ENCODE measurements at places on chromosomes 3 and 15.

DNA sequence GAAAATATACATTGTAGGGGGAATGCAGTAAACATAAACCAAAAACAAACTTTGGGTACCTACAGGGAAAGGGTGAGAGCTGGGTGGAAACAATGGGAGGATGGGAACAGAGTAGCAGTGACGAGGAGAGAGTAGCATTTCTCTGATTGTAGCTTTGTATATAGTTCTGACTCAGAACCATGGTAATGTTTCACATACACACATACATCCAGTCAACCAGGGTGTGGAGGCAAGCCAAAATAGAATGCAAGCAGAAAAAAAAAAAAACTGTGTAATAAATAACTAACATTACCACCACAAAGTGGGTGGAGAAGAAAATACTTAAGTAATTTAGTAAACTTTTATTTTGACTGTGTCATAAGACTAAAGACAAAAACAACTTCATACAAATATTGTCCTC lies 27.2 kb downstream of the BCL2A1 start:
- no peak for DNase-seq

- DNase-seq: no peak
Observed at GRCh38 chr3:40741729-40742128, 217.0 kb downstream of the ZNF621 start.

GRCh38 chr15:77698481-77698880 lies 65.8 kb upstream of the LINGO1 start:
- DNase-seq: no peak

- DNase-seq: no peak
Observed at GRCh38 chr15:69190504-69190903, 30.1 kb downstream of the GLCE start.

DNA sequence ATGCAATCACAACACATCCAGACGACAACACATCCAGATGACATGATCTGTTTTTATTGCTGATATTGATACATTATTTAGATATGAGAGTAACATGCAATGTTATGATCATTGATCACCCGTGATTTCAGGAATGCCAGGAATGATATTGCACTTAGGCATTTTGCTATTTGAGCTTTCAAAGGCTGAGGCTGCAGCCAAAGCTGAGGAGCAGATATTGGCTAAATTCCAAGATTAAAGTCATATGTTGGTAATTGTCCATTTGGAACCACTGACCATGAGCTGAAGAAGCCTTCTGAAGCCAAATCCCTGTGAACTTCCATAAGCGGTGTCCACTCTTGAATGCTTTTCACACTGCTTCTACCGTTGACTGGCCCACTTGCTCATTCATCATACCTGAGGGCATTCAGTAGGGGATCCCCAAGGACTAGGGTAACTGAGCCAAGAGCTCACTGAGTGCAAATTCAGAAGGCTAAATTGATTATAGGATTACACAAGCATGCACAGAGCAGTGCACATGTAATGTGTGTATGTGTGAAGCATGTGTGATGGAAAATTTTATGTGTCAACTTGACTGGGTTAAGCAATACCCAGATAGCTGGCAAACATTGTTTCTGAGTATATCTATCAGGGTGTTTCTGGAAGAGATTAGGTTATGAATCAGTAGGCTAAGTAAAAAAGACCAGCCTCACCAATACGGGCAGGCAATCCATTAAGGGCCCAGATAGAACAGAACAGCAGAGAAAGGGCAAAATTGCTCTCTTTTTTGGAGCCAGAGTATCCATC lies 92.1 kb upstream of the PLAAT1 start:
- no peak for DNase-seq

GRCh38 chr3:167870759-167871158 lies 135.2 kb downstream of the SERPINI1 start:
- DNase-seq: no peak

- no peak for DNase-seq
Observed at GRCh38 chr3:49700453-49701128, 11.2 kb downstream of the RNF123 start.

GRCh38 chr3:184361932-184362667 lies 590 bp downstream of the POLR2H start:
- DNase-seq: peak; percentile 23

DNA sequence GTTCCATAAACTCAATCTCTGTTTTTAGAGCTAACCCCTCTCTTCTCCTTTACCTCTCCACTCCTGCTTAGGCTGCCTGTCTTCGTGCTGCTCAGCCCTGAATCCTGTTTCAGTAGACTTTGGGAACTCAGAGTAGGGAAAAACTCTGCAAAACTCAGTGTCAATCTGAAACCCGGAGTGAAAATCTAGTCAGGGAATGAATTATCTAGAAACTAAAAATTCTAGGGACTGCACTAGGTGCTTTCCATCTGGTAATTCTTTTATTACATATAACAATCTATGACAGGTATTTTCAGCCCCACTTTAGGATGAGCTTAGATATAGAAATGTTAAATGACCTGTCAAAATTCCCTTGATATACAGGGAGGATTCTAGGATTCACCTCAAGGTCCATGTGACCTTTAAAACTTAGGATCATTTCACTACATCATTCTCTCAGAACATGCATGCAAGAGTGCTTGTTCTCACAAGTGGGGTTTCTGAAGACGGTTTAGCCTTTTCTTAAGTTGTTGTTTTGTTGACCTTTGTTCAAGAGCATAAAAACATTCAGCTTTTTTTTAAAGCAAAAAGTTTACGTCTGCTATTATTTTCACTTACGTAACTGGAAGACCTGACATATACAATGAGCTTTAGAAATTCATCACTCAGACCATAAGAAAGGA lies 108.2 kb upstream of the MBNL1 start:
- DNase-seq: no peak

DNA sequence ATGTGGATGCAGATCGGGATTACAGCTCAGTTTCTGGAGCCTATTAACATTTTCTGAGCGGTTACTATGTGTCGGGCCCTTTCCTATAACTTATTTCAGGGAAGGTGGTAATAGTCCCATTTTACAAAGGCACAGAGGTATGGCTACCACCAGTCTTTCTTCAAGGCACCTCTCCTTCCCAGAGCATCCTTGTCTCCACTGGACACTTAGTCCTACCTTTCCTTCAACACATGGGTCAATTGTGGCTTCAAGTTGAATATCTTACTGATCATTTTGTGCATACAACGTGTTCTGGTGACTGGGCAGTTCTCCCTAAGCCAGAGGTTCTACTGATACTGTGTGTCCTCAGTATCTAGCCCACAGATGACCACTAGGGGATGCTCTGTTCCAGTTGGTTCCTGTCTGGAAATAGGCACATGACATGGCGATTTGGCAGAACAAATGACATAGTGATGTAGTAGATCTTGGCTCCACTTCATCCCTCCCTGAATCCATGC lies 60.7 kb upstream of the CMTM8 start:
- DNase-seq: peak; percentile 38

DNA sequence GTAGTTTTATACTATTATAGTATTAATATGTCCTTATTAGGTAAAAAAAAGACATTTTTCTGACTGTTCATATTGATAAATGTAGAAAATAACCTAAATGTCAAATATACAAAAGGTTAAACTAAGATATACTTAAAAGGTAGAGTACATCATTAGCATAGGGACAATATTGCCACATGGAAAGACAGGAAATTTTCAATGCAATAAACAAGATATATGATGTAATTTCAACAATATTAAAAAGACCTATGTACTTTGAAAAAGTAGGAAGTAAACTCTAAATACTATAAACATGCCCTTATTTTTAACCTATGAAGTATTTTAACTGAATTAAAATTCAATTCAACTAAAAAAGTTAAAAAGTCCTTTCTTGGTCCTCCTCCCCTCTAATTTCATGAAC lies 1.9 kb downstream of the SPG11 start:
- DNase-seq: no peak

- DNase-seq: no peak
Observed at GRCh38 chr3:195697582-195698324, 23.0 kb upstream of the MUC20 start.

DNA sequence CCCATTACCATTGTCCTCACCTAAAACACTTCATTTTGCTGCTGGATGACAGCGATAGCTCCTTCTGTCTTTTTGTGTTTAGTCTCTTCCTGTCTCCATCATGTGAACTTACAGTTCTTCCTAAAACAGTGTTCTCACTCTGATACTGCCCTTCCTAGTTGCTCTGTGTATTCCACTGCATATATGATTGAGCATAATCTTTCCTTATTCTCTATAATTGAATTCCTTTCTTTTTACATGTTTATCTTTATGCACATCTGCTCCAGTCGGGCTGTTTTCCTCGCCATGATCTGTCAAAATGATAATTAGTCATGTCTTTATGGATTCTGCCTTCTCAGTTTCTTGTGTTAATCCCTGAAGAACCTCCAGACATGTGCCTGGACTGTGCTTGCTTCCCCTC lies 405.1 kb upstream of the SEMA6D start:
- no peak for DNase-seq

- DNase-seq: no peak
Observed at GRCh38 chr15:64985366-64986033, 4.2 kb downstream of the SPG21 start.

- DNase-seq: no peak
Observed at GRCh38 chr15:68205954-68206539, 915 bp upstream of the CALML4 start.

- DNase-seq: no peak
Observed at GRCh38 chr3:184677344-184678316, 34.2 kb downstream of the MAGEF1 start.

- DNase-seq: no peak
Observed at GRCh38 chr3:129330409-129330808, 51.7 kb downstream of the HMCES start.

DNA sequence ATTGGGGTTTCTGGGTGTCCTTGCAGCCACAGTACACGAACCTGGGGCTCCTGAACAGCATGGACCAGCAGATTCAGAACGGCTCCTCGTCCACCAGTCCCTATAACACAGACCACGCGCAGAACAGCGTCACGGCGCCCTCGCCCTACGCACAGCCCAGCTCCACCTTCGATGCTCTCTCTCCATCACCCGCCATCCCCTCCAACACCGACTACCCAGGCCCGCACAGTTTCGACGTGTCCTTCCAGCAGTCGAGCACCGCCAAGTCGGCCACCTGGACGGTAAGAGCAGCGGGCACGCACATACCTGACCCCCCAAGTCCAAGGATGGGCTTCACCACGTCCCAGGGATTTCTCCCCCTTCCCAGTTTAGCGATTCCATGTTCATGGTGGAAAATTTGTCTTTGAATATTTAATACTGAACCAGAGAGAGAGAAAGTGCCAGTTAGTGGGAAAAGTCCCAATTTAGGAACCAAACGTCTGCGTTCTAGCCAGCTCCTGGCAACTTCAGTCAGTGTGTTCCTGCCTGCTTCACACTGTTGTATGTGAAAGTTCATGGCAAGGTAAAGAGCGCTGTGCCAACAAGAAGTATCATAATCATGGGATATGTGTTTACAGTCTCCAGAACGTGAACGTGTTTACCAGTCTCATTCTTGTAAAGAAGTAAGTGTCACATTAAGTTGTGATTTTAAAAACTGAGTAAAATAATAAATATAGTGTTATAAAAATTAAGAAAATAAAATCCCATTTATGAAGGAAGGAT lies 177.2 kb downstream of the TP63 start:
- no peak for DNase-seq

- no peak for DNase-seq
Observed at GRCh38 chr3:13404626-13405452, 15.3 kb downstream of the NUP210 start.

- DNase-seq: no peak
Observed at GRCh38 chr3:45596290-45596791, 1.8 kb downstream of the LIMD1 start.

DNA sequence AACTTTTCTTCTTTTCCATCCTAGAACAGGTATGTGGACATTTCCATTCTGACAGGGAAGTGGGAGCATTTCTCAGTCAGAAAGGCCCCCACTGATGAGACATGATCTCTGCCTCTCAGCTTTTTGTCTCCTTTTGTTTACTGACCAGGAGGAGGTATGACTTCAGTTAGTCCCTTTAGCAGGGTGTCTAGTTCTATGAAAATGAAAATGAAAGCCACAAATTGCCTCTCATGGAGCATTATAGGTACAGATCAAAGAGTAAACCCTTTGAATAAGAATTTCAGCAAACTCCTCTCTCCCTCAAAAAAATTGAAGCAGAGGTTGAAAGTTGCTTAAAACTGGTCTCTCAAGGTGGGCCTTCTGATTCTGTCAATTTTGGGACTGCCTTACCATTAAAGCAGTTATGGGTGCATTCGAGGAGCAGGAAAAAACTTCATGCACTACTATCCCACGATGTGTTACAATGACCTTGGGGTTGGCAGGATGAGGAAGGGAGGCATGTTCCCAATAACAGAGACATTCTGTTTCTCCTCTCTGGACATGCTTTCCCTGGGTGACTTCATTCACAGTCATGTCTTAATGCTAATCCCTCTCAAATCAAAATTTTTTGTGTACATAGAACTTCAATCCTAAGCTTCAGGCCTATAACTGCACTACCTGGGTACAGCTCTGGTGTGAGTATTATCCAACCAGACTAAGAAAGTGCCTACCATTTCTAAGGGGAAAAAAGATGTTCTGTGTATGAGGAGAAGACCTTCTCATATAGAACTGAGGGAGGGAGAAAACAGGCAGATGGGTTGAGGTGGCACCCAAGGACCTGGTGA lies 50.6 kb upstream of the TBC1D23 start:
- DNase-seq: no peak

GRCh38 chr3:184737641-184738505 lies 26.0 kb upstream of the MAGEF1 start:
- DNase-seq: no peak

GRCh38 chr3:169694117-169694516 lies 30.6 kb upstream of the MECOM start:
- no peak for DNase-seq

- DNase-seq: no peak
Observed at GRCh38 chr15:95679847-95680582, 650.5 kb upstream of the NR2F2 start.

DNA sequence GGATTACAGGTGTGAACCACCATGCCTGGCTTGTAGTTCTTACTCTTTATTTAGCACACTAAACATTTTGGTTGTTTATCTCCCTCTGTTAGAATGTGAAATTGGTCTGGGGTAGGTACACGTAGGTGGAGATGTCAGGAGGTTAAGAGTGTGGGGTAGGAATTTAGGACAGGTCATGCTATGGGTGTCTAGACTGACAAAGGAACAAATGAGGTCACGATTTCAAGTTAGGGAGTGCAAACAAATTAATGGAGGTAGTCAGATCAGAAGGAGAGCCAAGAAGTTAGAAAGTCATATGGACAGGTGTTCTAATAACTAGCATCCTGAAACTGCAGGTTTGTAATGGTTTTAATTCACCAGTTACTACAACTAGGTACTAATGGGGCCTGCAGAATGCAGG lies 19.8 kb downstream of the CDV3 start:
- no peak for DNase-seq

DNA sequence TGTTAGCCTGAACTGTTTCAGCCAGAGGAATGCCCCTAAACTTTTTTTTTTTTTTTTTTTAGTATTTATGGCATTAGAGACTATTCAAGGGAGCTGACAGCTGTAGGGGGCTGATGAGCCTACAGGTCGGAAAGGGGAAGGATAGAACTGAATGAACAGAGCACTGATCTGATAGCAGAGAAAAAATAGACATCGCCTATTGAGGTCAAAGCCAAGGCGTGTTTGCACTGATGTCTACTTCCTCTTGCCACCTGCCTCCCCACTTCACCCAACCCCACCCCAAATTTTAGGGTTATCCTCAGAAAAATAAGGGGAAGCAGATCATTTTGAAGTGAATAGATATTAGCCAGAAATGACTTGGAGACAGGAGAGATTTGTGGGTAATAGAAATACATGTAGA lies 3.0 kb upstream of the ZMAT3 start:
- no peak for DNase-seq

Data from effector memory CD8-positive, alpha-beta T cell (primary cell).